ENCODE measurements at places on chromosomes 6 and 20. TPM values are rescaled to one million over a fixed set of nuclear protein-coding genes. Genes with fewer than 3 reads are reported as not detected.

GRCh38 chr6:154448448-154449096 lies 61.9 kb downstream of the CNKSR3 start:
- no peak for DNase-seq

DNA sequence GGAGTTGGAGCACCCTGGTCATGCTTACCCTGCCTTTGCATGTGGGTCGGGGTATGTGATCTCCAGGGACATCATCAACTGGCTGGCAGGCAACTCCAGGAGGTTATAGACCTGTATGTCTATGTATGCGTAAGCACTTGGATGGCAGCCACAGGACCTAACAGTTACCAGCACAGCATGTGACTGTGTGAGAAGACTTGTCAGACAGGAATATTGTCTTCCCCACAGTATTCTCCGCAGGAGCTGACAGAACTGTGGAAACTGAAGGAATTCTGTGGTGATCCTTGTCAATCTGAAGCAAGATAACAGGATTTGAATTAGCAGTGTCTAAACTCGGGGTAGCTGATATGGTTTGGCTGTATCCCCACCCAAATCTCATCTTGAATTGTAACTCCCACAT lies 59.2 kb downstream of the TMEM244 start:
- no peak for DNase-seq

- peak; percentile 86 for DNase-seq
Observed at GRCh38 chr6:12060780-12061609, 48.9 kb downstream of the HIVEP1 start.

GRCh38 chr20:53738945-53739798 lies 145.5 kb upstream of the ZNF217 start:
- no peak for DNase-seq

- peak; percentile 13 for DNase-seq
Observed at GRCh38 chr6:82365016-82365795, 1.6 kb downstream of the TPBG start.

DNA sequence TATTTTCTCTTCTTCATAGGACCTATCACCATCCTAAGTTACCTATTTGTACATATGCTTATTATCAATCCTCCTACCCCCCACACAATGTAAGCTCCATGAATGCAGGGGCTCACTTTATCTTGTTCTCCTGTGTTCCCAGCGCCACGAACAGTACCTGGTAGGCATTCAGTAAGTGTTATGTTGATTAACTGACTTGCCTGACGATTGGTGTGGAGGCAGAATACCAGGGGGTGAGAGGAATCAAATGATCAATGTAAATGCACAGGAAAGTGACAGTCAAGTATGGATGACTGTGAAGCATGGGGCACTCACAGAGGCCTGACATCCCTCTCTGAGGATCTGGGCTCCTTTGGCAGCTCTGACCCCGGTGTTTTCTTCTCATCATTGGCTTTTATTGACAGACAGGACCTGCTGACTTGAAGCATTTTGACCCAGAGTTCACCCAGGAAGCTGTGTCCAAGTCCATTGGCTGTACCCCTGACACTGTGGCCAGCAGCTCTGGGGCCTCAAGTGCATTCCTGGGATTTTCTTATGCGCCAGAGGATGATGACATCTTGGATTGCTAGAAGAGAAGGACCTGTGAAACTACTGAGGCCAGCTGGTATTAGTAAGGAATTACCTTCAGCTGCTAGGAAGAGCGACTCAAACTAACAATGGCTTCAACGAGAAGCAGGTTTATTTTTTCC lies 6.1 kb upstream of the IFT52 start:
- DNase-seq = peak; percentile 71

MEI4 gene
- not detected for total RNA-seq

PRR18 gene
- 0.94 TPM for total RNA-seq
